ENCODE measurements at places on chromosomes 2 and 18. TPM values are rescaled to one million over a fixed set of nuclear protein-coding genes. Genes with fewer than 3 reads are reported as not detected.

GRCh38 chr18:34936772-34937171 lies 104.4 kb upstream of the MAPRE2 start:
- no peak for DNase-seq

DNA sequence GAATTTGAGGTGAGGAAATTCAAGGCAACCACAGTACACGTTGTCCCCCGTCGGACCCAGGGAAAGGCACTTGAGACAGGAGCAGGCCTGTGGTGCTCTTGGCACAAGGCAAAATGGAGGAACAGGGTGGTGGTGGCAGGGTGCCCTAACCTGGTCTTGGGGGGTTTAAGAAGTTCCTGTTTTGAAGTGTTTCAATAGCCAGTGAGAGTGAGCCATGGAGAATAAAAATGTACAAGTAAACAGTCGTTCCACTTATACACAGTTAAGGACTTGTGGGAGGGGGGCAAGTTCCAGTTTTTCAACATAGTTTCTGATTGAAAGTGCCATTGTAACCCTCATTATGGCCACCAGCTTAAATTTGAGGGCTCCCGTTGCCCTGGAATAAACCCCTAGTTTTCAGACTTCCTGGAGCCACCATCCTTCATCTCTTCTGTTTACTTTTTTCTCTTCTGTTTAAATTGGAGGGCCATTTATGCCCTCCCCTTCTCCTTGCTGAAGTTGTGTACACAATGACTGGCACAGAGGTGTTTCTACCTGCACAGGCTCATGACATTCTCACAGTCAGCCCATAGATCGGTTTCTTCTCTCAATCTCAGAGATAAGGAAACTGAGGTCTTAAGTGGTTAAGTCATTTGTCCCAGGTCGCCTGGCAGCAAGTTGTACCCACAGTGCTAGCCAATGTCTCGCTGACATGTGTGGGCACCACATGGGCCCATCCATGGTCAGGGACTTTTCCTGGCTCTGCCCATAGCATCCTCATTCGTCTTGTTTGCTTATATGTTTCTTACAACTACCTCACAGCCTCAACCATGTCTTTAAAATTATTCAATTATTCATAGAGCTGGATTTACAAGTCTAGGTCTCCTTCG lies 66.0 kb upstream of the ST3GAL5 start:
- no peak for DNase-seq

- no peak for DNase-seq
These were observed 209.3 kb downstream of the TDRD15 start for GRCh38 chr2:21332993-21333625.

DNA sequence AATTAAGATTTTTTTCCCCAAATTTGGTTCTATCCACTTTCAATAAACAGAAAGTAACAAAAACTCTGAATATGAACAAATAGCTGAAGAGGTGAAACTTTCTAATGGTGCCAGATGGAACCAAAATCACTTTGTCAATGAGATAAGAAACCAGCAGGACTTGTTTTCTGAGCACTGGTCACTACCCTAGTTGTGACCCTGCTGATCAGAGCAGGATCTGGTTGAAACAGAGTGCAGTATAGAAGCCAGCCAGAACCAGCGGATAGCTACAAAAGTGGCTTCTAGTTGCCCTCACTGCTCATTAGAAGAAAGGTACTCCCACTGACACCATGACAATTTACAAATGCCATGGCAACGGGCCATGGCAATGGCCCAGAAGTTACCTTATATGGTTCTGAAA lies 158.3 kb upstream of the PIEZO2 start:
- no peak for DNase-seq

DNA sequence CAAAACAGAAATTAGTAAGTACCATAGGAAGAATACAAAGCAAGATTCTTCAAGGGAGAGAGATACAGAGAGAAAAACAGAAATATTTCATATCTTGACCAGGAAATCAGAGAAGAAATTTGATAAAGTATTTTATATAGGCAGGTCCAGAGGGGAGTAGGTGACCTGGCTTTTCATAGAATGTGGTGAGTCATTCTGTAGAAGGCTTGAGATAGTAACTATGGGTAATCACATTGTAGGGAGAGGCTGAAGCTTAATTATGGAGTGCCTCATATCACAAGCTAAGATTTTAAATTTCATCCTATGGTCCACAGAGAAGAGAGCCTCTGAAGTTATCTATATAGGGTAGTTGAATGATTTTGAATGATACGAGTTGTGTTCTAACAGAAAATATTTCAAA lies 195.0 kb upstream of the CYRIA start:
- no peak for DNase-seq

DNA sequence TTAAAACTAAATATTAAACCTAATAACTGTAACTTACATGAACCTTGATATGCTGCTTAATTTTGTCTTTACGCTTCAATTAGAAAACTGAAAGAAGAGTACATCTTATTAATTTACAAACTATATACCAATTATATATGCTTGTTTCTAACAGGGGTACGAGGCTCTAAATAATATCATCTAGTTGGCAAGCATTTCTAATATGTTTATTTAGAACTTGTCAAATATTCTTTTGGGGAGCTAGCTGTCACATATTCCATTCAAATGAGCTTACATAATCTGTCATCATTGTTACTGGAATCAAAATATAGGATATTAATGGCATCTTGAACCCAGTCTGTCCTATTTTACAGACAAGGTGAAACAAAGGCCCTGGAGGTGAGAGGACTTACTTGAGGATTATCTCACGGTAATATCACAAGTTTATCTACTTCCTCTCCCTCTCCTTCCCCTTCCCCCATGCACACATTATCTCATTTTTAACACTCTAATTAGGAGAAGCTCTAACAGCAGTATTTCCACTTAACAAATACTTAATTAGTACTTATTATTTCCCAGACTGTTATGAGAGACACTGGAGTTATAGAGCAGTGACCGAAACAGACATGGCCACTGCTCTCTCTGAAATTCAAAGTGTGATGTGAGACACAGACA lies 3.5 kb downstream of the PRKD3 start:
- no peak for DNase-seq

- no peak for DNase-seq
These were observed 93.2 kb downstream of the CABYR start for GRCh38 chr18:24231773-24232735.

DNA sequence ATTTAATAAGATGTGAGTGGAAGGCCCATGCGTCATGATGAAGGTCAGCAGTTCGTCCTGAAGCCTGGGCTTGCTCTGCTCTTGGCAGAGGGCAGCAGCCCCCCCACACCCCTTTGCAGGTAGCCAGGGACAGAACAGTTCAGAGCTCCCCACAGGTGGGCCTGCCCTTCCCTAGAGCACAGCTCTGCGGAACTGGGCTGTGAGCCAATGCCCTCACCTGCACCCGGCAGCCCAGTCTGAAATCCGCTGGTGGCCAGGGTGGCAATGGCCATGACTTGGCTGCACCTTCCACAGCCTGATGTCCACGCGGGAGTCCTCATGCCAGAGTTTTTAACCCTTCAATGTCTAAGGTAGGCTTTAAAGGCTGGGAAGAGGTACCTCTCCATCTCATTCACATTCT lies 136.7 kb downstream of the ACKR3 start:
- no peak for DNase-seq

DNA sequence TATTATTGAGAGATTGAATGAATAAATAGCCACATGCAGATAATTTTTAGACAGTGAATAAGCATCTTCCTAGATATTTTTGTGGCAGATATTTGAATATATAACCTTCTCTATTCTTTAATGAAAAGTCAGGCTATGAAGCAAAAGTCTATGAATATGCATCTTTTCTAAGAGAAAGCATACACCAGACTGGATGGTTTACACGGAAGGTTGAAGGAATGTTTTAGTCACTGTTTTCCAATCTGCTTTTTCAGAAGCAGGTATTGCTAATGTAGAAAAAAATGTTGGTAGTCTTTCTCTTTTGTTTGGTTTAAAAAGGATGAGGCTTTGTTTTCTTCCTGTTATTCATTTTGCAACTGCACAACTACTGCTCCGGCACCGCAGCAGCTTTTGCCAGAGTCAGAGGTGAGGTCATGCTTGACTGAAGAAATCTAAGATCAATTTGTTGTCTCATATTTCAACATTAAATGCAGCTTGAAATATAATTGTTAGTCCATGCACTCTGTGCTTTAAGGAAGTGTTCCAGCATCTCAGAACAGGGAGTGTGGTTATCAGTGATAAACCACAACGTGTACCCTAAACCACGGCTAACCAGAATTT lies 1540.8 kb upstream of the PIK3C3 start:
- no peak for DNase-seq

APCDD1 gene
- 0.04 TPM for total RNA-seq

DNA sequence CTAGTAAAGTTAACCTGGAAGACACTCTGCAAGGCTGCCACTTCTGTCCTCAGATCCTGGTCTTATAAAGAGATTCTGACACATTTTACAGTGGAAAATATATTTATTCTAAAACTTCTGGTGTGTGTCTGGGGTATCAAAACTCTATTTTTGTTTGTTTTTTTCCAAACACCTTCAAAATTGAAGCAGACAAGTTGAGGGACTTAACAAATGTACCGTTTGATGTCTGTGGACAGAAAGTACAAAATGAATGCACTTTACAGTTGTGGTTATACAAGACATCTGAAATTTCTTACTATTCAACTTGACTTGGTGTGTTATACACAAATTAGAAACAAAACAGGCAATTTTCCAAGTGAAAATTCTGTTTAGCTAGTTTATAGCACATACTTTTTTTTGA lies 823.2 kb upstream of the SALL3 start:
- DNase-seq, result no peak

IL37 gene
- not detected for total RNA-seq

GRCh38 chr18:48848641-48849143 lies 102.1 kb downstream of the SMAD7 start:
- peak; percentile 86 for DNase-seq

CASP10 gene
- 50.4 TPM for total RNA-seq

- DNase-seq, result no peak
These were observed 12.3 kb upstream of the CNGA3 start for GRCh38 chr2:98333922-98334321.

TRMT61B gene
- 12.0 TPM for total RNA-seq

GRCh38 chr2:43444989-43445645 lies 150.7 kb downstream of the THADA start:
- DNase-seq, result no peak

DNA sequence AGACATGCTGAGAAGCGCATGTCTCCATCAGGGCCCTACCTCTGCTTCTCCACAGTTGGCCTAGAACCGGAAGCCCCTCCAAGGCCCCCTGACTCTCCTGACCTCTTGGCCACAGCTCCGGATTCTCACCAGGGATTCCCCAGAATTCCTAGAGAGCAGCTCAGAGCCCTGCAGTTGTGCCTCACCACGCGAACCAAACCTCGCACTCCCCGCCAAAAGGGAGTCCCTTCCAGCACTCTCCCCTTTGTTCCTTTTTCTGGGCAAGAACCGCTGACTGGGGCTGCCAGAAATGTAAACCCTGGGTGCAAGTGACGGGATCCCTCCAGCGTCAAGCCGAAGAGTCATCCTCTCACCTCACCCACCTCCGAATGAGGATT lies 36.7 kb downstream of the AFF3 start:
- DNase-seq, result no peak

- no peak for DNase-seq
These were observed 41.2 kb upstream of the PEX13 start for GRCh38 chr2:60976256-60976850.

IL36B gene
- not detected for total RNA-seq

DNA sequence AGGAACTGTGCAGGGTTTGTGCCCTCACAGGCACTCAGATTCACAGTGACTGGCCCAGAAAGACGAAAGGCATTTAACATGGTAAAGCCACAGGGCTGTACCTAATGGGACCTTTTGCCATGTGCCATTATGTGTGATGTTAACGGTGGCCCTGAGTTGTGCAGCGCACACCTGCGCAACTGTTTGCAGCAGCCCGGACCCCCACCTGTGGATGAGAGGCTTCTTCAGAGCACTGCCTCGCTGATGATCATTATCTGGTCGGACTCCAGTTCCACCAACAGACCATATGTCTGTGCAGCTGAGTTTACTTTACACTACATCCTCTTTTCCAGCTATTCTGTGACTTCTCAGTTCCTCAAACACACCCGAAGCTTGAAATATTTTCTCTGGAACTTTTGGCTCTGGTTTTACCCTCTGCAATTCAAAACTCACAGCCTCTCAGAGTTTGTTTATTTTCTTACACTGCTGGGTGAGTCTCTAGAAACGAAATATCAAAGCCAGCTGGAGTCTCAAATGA lies 35.6 kb upstream of the UBE2F start:
- DNase-seq, result no peak

KRTCAP3 gene
- not detected for total RNA-seq

ST6GAL2 gene
- total RNA-seq, result not detected

DNA sequence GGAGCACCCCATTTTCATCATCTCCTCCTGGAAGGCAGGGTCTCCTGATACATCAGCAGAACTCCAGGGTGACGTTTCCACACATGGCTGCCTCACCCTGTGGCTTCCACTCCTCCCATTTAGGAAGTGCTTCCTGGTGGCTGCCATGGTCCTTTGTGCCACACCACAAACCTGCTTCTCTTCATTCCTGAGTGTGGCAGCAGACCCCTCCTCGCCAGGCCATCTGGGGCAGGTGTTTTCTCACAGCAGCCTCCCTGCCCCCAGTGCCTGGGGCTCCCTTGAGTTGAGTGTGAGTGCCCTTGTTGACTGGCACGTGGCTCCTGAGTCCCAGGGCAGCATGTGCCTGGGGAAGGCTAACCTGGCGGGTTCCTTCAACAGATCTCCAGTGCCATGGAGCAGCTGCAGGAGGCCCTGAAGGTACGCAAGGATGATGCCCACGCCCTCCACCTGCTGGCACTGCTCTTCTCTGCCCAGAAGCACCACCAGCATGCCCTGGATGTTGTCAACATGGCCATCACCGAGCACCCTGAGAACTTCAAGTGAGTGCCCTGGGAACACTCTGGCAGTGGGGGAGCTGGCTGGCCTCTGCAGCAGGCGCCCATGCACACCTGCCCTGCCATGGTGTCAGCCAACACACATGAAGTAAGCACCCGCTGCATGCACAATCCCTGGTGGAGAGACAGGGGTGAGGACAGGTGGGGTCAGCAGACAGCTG lies 113.4 kb upstream of the MCFD2 start:
- no peak for DNase-seq

- DNase-seq, result no peak
These were observed 51.7 kb downstream of the RBKS start for GRCh38 chr2:27838502-27838901.

DSG4 gene
- not detected for total RNA-seq

SH3BP4 gene
- total RNA-seq, result 56.5 TPM

DNA sequence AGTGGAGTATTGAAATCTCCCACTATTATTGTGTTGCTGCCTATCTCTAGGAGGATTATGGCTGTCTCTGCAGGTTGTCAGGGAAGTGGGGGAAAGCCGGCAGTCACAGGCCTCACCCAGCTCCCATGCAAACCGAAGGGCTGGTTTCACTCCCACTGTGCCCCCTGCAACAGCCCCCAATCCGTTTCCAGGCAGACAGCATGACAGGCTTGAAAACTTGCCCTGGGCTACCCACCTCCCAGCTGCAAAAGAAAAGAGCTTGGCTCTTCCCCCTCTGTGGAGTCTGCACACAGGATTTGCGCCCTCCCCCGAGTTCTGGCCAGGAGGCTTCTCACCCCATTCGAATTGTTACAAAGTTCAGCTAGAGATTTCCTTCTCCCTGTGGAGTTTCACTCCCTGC lies 87.4 kb upstream of the MSTN start:
- no peak for DNase-seq

GRCh38 chr2:202069170-202070067 lies 3.6 kb upstream of the KIAA2012 start:
- DNase-seq, result no peak

Data from pulmonary artery endothelial cell (primary cell).